ENCODE measurements at places on chromosomes 5 and 9.

GRCh38 chr5:147911427-147911826 lies 5.1 kb upstream of the C5orf46 start:
- no peak for DNase-seq

DNA sequence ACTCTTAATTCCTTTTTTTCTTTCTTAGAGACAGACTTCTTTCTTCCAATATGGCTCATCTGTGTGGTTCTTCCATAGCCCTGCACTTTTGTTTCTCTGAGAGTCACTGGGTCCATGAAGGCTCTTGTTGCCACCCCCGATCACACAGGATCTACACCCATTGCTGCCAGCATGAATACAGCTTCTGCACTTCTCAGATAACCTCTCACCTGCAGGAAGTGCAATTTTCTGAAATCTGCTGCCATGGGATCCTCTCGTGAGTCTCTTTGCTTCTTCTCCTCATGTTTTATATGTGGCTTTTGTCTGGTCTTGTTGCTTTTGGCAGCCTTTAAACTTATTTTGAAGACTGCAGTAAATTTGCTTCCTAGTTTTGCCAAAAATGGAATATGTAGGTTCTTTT lies 171.2 kb downstream of the TMEM167A start:
- no peak for DNase-seq

DNA sequence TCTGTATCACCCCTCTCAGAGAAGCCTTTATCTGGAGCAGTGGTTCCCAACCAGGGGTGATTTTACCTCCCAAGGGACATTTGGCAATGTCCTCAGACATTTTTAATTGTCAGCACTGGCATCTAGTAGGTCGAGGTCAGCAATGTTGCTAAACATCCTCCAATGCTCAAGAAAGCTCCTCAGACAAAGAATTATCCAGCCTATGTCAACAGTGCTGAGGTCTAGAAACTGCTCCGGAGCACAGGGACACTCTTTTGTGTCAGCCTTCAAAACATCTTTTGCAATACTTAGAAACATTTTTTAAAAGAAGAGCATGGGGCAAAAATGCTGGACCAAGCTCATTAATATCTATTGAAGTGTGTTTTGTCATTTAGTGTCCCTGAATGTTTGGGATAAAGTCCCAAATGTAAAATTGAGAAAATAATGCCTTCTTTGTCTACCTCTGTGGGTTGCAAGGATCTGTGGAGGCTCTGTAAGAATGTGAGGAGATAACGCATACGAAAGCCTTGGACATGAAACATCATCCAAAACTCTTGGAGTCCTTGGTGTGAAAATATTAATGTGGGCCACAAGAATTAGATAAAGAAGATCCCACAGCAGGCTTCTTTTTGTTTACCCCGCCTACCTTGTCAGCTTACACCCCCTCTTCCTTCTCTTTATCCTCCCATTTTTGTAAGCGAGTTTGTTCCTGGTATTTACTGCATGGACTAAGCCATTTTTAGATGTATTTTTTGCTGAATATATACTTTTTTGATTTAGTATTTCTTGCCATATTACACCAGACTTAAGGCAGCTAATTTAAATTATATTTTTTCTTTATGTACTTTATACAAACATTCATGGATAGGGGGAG lies 193.5 kb downstream of the CD180 start:
- no peak for DNase-seq

- DNase-seq = no peak
Observed at GRCh38 chr5:180645274-180646204, 3.9 kb downstream of the FLT4 start.

GRCh38 chr9:74404620-74405019 lies 92.5 kb upstream of the RORB start:
- DNase-seq = no peak

DNA sequence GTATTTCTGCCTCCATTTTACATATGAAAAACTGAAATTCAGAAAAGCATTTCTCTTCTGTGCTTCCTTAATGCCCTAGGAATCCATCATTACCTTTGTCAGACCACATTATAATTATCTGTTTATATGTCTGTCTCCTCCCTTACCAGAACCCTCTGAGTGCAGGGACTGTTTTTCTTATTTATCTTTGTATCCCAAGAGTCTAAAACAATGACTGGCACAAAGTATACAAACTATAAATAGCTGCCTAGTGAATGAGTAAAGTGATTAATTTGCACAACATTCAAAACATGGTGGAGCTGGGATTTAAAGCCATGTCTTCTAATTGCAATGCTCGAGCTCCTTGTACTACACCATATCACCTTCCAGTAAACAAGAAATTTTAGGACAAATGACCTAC lies 49.3 kb upstream of the HK3 start:
- no peak for DNase-seq

DNA sequence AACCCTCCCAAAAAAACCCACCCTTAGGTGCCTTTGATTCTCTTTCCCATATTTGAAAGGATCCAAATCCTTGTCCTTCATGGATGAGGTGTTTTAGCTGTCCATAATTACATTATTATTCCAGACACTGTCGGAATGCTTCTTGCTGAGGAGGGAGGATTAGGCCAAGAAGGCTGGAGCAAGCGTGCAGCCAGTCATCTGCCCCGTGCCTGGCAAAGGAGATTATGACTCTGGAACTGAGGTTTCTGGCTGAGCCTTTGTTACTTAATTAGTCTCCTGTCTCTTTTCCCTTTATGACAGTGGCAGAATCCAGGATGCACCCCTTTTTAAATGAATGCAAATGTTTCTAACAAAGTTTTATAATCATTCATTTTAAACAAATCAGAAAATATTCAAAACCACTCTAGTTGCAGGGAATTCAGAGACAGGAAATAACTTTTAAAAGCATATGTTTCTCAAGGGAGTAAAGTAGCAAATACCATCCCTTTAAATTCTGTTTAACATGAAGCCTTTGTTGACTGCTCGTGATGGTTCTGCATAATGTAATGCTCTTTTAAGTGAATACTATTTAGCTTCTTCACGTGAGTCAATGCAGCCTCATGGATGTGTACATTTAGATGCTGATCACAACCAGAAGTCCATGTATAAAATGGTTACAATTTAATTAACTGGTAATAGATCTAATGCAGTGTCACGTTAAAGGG lies 69.8 kb downstream of the GALNT10 start:
- peak; percentile 60 for DNase-seq

- DNase-seq = no peak
Observed at GRCh38 chr9:114070188-114071103, 7.7 kb downstream of the AMBP start.

GRCh38 chr5:21049901-21050300 lies 1061.9 kb upstream of the CDH18 start:
- no peak for DNase-seq

DNA sequence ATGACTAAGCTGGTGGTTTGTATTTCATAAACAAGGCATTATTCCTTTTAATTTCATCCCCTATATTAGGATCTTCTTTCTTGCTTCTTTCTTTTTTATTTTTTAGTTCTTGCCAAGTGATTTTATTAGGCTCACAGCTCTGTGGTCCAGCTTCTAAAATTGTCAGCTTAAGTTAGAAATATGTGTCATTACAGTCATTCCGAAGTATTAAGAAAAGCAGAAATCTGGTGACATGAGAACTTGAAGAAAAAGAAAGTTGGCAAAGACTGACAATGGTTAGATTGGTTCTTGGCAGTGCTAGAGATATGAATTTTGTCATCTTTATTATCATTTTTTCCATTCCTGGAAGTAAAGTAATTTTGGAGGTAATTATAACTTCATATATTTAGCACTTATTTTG lies 166.5 kb upstream of the PRR16 start:
- DNase-seq = peak; percentile 66
